Effector CD4-positive, alpha-beta T cell (primary cell): ENCODE measurements at places on chromosomes 2 and 18.

DNA sequence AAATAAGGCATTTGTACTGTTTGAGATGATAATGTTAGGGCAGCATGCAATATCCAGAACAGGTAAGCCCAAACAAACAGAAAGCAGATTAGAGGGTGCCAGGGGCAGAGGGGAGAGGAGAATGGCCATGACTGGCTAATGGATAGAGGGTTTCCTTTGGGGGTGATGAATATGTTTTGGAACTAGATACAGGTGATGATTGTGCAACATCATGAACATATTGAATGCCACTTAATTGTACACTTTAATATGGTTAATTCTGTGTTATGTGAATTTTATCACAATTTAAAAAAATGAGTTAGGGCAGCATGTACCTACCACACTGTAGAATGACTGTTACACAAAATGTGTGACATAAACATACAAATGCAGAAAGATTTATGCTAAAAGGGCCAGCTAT lies 255.5 kb upstream of the FN1 start:
- no peak for DNase-seq

DNA sequence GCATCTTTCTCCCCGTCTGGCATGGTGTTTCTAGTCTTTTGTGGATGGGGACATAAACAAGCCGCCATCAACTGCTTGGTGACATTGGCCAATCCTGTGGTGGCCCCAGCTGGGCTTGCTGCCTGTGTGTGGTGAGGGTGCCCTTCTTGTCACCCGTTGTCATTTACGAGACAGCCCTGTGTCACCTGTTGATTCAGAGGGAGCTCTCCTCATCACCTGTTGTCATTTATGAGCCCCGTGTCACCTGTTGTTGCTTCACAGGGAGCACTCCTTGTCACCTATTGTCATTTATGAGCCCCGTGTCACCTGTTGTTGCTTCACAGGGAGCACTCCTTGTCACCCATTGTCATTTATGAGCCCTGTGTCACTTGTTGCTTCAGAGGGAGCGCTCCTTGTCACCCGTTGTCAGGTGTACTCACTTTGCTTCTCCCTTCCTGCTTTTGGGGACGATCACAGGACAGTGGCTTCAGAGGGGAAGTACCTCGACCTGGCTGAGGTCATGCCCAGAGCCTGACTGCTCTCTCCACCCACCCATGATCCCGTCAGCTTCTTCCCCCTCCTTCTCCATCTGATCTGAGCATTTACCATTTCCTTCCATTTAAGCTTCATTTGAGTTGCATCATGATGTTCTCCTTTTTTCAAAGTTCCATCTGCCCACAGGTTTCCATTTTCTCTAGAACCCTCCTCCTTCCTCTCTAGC lies 29.1 kb downstream of the HPCAL1 start:
- DNase-seq: peak; percentile 38

DNA sequence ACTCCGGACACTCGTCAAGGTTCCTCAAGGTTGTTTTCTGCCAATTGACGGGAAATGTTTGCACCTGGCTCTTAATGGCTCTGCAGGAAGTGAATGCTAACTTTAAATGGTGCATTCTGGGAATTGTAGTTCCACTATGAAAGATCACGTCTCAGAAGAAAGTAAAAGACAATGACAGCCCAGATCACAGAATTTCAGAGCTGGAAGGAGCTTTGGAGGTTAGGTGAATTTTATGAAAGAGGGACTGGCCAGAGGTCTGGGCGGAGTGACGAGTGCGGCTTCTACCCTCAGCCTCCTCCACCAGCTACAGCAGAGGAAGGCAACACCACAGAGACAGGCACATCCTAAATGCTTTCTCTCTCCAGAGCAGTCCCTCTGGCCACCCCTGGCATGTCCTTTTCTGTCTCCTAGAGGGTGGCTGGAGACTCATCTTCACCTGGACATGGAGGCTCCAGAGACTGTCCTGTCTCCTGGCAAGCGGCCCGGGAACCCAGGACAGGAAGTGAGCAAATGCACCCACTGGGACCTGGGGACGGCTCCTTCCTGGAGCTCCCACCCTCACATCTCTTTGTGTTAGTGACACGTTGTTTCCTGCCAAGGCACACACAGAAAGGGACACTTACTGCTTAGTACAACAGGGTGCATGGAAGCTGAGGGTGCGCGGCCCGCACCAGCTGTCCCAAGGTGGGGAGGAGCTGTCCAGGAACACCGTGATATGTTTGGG lies 19.4 kb downstream of the THAP4 start:
- DNase-seq: no peak

GRCh38 chr2:236286873-236287545 lies 22.8 kb upstream of the ASB18 start:
- DNase-seq: no peak

DNA sequence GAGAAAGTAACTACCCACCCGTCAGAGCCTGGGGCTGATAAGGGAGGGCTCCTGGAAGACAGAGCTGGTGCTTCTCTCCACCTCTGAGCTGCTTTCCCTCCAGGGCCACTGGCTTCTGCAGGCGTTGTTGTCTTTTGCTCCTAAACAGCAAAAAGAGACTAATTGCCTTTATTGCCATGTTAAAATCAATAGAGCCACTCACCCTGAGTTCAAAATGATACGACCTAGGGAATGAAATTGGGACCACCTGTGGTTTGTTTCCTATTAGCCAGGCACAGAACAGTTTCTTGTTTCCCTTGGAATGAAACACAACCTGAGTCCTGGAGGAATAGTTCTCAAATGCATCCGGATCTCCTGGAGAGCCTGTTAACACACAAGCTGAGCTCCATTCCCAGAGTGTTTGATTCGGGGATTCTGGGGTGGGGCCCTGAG lies 45.8 kb downstream of the TCF7L1 start:
- no peak for DNase-seq

DNA sequence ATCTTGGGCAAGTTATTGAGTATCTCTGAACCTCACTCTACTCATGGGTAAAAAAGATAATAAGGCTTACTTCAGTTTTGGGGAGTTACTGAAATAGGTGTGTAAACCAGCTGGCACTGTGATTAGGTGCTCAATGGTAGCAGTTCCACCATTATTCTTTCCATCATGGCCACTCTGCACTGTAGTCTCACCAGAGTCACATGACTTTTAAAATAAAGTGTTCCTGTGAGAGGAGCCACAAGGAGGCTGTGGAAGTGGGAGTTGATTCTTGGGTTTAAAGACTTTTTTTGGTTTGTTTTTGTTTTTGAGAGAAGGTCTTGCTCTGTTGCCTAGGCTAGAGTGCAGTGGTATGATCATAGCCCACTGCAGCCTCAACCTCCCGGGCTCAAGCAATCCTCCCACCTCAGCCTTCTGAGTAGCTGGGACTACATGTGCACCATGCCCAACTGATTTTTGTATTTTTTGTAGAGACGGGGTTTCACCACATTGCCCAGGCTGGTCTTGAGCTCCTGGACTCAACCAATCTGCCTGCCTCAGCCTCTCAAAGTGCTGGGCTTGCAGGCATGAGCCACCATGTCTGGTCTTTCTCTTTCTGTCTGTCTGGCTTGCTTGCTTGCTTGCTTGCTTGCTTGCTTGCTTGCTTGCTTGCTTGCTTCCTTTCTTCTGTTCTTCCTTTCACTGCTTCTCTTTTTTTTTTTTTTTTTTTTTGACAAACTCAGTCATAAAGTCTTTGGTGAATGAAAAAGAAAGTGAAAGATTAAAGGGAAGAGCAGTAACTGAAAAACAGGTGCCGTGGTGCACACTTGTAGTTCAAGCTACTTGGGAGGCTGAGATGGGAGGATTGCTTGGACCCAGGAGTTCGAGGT lies 21.2 kb upstream of the ACVR1 start:
- peak; percentile 14 for DNase-seq

DNA sequence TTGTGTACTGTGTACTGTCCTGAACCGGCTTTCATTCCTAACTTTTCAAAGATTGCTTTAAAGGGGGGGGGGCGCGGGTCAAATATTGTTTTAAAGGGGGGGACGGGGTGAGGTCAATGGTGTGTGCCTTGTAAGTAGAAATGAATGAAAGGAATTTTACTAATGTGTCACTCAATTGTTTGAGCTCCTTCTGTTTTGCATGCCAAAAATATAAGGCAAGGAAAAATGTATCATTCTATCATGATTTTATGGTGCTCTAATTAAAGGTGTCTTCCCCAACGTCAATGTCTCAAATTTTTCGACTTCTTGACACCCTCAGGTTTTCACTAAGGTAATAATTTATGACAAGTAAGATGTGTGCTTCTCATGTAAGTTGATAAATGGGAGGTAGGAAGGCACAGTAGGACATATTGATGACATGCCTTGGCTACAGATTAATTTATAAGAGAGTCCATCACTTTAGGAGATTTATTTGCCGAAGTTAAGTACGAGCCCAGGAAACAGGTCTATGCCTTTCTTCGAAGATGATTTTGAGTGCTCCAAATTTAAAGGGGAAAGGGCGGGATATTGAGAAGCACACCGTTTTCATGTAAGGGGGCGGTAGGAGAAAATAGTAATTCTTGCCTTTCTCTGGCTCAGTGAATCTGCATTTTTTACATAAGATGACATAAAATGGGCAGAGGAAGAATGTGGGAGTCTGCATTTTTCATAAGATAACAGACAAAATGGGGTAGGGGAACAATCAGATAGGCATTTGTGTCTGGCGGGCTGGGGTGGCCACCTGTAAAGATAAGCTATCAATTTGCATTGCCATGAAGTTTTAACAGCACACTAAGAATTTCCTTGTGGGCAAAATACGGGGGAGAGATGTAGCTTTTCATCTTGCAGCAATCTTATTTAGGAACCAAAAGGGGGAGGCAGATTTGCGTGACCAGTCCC lies 1.2 kb upstream of the TRAPPC8 start:
- no peak for DNase-seq

- no peak for DNase-seq
These were observed 507.6 kb upstream of the TNP1 start for GRCh38 chr2:217367464-217367863.

DNA sequence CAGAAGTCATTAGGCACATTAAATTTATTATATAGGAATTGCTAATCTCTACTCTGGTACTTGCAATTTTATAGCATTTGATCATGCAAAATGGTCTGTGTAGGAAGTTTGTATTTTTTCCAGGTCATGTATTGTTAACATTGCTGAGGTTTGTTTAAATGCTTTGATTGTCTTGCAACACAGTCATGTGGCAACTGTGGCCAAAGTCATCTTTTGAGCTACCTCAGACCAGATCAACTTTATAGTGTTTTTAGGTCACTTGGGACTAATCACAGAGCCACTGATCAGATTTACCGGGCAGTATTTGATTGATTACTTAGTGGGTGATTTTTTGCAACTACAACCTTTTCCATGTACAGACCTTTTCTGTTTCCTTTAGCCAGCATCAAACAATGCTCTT lies 3.7 kb downstream of the SERPINB5 start:
- DNase-seq: no peak

DNA sequence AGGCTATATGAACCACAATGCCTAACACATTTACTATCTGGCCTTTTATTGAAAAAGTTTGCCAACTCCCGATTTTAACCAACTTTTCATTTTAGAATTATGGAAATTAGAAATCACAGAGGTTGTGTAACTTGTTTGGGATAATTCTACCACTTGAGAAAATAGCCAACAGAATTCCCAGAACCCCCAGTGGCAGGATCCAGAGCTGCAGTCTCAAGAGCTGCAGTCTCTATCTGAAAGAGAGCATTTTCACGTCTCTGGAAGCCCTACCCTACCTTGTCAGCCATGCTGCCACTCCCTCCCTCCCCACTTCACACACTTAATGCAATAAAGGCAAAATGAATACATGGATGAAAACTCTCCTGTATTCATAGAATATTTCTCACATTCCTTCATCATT lies 23.4 kb upstream of the TSPYL6 start:
- no peak for DNase-seq

DNA sequence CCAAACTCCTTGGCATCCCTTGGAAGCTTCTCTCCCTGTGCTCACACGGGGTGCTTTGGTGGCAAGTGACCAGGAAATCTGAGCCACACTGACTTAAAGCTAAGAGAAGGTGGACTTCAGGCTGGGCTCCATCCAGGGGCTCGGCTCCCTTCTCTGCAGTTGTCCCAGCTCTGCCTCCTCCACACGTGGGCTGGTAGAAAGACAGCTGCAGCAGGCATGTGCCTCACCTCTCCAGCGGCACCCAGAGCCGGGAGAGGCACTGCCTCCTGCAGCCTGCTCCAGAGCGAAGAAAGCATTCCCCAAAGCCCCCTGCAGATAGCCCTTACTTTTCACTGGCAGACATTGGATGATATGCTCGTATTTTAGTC lies 11.3 kb downstream of the KCNF1 start:
- DNase-seq: no peak

DNA sequence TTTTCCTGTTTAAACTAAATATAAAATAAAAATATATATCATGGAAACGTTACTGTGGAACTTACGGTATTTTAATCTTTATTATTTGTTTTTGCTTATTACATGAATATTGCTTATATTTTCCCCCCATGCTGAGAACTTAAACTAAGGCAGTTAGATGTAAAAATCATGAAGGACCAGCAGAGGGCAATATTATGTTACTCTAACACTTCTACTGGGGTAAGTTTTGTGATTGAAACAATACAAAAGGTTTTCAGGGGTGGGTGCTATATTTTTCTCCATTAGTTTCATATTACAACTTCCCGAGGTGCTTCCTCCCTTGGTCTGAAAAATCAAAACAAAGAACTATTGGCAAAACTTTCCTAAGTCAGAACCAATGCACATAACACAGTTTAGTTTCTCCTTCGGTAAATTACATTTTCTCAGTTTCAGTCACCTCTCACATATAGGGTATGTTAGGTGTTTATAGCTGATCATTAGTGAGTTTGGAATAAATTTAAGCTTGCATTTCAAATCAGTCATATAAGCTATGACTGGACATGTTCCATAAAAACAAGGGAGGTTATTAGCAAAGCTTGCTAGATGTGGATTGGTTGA lies 54.8 kb downstream of the ZNF407 start:
- no peak for DNase-seq

- DNase-seq: no peak
These were observed 5.7 kb upstream of the NMUR1 start for GRCh38 chr2:231535961-231536360.

DNA sequence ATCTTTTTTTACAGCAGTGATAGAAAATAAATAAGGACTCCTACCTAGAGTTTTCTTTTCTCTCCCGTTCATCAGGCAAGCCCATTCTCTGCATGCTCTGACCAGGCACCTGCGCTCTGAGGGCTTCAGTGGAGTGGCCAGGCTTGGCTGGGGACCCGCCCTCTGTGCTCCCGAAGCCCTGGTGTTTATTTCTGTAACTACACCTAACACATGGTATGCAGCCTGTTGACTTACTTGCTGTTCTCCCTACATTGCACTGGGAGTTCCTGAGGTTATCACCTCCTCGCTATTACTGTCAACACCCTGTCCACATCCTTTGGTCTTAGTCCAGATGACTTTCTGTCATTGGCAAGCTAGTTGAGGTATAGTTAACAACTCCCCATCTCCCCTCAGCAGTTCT lies 317.7 kb downstream of the LPIN1 start:
- DNase-seq: no peak

- DNase-seq: no peak
These were observed 124.8 kb downstream of the PHLPP1 start for GRCh38 chr18:62839874-62840713.

GRCh38 chr2:137638932-137639331 lies 325.3 kb upstream of the HNMT start:
- DNase-seq: no peak

- peak; percentile 14 for DNase-seq
These were observed 1.0 kb upstream of the PPP1CB start for GRCh38 chr2:28750316-28751251.
